ENCODE measurements at places on chromosomes 12 and 14.

GRCh38 chr14:104383996-104384775, 195.4 kb upstream of the C14orf180 start:
- DNase-seq = no peak

GRCh38 chr12:52353766-52354165, 13.5 kb downstream of the KRT85 start:
- no peak for DNase-seq

DNA sequence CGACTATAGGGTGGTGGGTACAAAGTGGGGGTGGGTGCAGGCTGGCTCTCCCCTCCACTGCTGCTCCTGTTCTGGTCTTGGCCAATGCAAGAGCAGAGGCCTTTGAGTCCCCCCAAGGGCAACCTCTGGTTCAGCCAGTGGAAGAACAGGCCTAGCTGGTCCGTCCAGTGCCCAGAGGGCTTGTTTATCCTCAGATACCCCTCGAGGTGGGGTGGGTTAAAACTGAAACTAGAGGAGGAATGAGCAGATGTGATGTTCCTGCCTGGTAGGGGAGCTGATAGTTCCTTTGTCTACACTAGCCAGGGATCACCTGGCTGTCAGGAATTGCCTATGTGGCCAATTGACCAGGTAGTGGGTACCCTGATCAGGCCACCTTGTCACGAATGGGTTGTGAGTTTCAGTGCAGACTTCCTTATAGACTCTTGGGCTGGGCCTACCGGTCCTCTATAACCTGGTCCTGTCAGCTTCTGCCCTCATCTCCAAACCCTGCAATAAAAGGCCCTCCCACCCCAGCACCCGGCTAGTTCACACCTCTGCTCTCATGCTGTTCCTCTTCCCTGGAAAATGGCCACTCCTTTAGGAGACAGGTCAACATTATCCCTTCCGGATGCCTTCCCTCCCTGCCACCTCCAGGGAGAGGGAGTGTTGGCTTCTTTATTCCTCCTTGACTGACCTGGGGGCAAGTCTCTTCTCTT, 10.7 kb upstream of the HSP90AA1 start:
- DNase-seq = no peak

DNA sequence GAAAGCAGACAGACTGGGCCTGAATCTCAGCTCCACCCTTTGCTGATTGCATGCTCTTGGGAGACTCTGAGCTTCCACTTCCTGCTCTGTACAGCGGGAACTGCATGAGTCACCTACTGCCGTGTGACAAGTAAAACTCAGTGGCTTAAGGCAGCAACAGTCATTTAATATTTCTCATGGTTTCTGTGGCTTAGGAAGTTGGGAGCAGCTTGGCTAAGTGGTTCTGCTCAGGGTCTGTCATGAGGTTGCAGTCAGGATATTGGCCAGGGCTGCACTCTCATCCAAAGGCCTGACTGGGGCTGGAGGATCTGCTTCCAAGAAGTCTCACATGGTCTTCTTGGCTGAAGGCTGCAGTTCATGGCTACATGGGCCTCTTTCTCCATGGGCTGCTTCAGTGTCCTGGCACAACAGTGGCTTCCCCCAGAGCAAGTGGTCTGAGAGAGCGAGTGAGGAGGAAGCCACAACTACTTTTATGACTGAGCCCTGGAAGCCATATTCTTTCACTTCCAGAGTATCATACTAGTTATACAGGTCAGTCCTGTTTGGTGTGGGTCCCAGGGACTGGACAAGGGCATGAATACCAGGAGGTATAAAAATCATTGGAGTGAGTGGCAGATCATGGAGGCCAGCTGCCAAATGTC, 49.7 kb downstream of the FAM222A start:
- DNase-seq = no peak

DNA sequence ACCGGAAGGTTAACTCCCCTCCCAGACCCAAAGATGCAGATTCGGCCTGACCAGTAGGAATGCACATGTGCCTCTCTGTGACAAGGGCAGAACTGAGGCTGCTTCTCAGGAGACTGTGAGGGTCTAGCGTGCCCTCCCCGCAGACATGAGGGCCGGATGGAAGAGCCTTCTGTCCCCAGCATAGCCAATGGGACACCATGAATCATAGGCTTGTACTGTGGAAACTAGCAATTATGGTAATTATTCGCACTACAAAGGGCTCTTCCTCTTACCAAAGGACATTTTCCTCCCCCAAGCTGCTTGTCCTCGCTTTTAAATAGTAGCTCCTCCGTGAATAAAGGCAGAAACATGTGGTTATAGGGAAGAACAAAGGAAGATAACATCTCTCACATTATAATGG, 6.2 kb downstream of the COA8 start:
- no peak for DNase-seq

DNA sequence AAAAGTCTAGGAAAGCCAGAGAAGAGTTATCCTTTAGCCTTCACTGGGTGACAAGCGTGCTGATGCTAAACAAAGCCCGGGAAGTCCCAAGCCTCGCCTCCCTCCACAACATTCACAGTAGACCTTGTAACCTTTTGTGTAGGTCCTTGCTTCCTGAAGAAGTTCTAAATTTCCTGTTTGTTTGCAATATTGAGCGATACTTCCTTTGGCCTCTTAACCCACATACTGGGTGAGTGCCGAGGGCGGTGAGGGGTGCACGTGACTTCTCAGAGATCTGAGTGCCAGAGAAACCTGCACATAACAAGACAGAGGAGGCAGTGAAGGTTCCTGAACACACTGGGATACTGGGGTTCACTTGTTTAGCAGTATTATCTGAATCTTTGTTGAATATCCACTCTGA, 134.3 kb downstream of the PLXNC1 start:
- DNase-seq = peak; percentile 70

GRCh38 chr12:81077329-81077685, 572 bp upstream of the ACSS3 start:
- no peak for DNase-seq

GRCh38 chr14:94051115-94051514, 25.0 kb downstream of the OTUB2 start:
- DNase-seq = no peak

DNA sequence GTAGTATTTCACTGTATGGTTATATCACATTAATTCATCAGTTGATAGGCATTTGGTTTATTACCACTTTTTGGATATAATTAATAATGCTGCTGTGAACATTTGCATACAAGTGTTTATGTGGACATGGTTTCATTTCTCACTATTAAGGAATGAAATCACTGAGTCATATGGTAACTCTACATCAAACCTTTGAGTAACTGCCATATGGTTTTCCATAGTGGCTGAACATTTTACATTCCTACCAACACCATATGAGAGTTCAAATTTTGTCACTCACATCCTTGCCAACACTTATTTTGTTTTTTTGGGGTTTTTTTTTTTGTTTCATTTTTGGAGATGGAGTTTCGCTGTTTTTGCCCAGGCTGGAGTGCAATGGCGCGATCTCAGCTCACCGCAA, 30.2 kb upstream of the EAPP start:
- no peak for DNase-seq

- DNase-seq = no peak
Observed at GRCh38 chr14:69346710-69347109, 51.4 kb downstream of the ERH start.

DNA sequence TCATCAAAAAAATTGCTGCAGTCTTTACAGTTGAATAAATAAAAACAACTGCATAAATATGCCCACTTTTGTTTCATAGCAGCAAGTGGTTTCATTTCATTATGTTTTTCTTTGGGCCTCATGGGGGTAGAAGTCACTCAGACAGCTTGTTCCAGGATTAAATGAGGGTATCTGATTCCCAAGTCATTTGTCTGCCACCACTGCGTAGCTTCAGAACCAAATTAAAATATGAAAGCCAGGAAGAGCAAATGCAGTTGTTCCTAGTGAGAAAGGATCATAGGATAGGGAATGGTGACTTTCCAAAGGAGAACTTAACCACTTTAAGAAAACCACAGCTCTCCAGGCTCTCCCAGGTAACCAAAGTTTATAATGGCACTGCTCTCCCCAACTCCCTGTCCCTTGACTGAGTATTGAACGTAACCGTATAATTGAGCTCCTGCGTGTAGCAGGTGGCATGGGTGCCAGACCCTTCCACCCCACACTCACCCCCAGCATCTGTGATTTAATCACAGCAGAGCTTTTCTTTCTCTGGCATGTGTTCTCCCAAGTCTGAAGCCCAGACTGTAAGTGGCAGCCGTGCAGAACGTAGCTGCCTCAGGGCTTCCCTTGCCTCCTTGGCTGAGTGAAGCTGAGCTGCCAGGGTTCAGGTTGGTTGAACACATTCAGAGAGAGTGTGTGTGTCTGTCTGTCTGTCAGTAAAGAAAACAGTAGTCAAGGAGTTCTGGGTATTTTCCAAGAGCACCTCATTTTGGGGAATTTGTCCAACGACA, 11.3 kb upstream of the KCNH3 start:
- DNase-seq = no peak

DNA sequence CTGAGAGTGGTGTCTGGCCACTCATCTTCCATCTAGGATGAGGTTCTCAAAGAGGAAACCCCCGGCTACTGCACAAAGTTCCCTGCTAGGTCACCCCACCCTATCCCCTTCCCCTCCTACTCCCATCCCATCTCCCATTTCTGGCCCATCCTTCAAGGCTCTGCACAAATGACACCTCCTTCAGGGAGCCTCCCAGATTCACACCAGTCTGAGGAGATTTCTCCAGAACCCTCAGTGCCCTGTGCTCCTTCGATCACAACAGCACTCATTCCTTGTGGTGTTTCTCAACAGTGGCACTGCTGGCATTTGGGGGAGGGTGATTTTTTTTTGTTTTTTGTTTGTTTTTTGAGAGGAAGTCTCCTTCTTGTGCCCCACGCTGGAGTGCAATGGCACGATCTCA, 2.9 kb downstream of the CAMKK2 start:
- DNase-seq = no peak

GRCh38 chr14:34930591-34931091, 52.2 kb upstream of the SRP54 start:
- peak; percentile 72 for DNase-seq

- no peak for DNase-seq
Observed at GRCh38 chr14:100653409-100653808, 66.2 kb upstream of the BEGAIN start.

DNA sequence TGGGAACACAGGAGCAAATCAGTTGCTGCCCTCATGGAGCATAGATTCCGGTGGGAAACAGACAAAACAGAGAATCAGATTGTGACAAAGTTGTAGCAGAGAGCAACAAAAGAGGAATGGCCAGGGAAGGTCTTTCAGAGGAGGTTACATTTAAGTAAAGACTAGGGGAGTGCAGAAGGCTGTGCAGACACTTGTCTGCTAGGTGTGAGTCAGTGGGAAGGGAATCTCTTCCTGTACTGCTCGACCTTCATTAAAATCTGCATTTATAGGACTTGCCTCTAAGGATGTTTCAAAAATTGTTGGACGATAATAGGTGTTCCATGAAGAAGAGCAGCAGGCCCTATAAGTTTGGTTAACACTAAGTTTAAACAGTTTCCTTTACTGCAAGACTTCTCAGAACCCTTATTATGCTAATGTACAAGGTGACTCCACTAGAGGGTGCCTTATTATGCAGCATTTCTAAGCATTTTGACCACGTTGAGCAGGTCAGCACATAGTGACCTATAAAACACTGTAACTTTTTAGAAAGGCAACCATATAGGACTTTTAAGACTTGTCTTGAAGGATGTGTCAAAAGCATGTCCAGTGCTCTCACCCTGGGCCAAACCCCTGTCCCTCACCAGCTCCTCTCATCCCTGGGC, 91.8 kb upstream of the RIC8B start:
- DNase-seq = peak; percentile 15

- no peak for DNase-seq
Observed at GRCh38 chr12:119211884-119212283, 33.2 kb downstream of the HSPB8 start.

DNA sequence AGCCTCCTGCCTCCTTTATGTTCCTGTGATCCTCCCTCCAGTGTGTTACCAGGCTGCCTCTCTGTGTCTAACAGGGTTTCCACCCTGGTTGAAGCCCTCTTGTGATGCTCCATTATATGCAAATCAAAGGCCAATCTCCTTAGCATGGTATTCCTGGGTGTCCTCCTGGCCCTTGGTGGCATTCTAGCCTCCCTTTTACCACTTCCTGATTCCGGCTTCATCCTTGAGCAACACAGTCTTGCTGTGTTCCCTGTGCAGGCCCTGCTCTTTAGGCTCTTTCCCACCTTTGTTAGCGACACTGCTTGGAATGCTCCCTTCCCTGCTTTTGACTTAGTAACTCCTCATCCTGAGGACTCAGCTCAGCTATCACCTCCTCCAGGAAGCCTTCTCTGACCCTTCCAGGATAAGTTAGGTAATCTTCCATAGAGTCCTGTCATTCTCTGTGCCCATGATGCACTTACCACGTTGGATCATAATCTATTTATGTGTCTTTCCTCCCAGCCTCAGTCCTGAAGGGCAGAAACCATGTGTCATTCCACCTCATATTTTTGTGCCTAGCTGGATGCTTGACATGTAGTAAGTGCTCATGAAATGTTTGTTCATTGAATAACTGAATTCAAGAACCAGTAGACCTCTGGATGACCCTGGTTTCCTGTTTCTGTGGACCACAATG, 37.3 kb downstream of the PRKCH start:
- DNase-seq = no peak

DNA sequence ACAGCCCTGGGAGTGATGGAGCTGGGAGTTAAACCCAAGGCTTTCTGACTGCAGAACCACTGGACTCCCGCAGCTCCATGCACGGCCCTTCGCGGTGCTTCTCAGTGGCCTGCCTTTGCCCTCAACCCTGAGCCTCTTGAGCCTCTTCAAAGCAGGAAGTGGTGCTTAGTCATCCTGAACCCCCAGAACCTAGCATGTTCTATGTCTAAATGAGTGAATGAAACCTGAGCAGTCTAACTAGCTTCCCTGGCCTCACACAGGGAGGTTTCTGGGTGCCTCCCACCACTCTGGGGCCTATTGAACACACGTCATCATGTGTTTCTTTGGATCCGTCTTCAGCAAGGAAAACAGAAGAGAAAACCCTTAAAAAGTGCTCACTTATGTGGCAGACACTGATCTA, 117.9 kb upstream of the SFSWAP start:
- DNase-seq = peak; percentile 22

- DNase-seq = no peak
Observed at GRCh38 chr12:97560786-97561618, 98.4 kb downstream of the RMST start.

GRCh38 chr14:105793836-105794235, 267.5 kb downstream of the TMEM121 start:
- no peak for DNase-seq

- no peak for DNase-seq
Observed at GRCh38 chr12:28140404-28140803, 49.9 kb upstream of the CCDC91 start.

DNA sequence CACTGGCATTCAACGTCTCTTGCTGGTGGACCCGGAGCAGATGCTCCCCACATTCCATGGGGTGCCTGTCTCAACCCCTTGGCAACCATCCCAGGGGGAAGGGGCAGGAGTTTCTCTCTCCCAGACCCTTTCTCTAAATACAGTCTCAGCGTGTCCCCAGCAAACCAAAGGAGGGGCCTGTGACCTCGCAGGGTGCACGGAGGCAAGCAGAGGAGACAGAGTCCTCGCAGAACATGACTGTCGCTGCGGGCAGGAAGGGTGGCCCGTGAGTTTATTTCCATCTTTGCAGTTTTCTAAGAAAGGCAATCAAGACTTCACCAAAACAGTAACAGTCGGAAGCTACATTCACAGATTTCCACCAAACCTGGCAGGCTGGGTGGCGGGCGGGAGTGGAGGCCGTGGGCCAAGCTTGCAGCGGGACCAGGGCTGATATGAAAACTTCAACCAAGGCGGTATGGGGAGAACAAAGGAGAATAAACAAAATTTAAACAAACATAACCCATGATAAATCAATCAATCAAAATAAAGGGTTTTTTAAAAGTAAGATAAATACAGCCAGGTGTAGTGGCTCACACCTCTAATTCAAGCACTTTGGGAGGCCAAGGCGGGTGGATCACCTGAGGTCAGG, 18.6 kb downstream of the BRF1 start:
- no peak for DNase-seq
